ENCODE measurements at places on chromosomes 4 and X.

DNA sequence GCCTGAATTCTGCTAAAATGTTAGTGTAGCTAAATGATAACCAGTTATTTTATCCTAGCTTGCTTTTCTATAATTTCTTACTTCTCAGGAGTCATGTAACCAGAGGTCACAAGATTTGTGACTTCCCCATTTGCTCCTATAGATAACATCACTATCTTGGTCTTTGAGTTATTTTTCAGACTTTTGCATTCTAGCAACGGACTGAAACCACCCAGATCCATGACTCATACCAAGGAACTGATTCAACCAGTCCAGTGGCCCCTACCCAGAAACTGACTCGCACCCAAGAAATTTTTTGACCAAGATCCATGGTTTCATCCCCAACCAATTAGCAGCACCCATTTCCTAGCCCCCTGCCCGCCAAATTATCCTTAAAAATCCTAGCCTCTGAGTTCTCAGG, 50.0 kb downstream of the IQCM start:
- no peak for DNase-seq

DNA sequence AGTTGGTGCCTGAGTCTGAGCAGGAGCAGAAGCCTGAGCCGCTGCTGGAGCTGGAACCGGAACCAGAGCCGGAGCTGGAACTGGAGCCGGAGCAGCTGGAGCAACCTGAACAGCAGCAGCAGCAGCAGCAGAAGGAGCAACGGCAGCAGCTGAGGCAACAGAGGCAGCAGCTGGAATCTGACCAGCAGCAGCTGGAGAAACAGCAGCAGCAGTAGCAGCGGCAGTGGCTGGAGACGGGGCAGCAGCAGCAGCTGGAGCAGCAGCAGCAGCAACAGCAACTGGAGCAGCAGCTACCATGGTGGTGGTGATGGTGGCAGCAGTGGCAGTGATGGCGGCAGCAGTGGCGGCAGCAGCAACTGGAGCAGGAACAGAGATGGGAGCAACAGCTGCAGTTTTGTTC, 61.5 kb downstream of the AMOT start:
- no peak for DNase-seq

- DNase-seq: no peak
Measured at GRCh38 chr4:145791988-145792387, 112.0 kb downstream of the C4orf51 start.

- no peak for DNase-seq
Measured at GRCh38 chr4:156439576-156440200, 486.0 kb upstream of the CTSO start.

DNA sequence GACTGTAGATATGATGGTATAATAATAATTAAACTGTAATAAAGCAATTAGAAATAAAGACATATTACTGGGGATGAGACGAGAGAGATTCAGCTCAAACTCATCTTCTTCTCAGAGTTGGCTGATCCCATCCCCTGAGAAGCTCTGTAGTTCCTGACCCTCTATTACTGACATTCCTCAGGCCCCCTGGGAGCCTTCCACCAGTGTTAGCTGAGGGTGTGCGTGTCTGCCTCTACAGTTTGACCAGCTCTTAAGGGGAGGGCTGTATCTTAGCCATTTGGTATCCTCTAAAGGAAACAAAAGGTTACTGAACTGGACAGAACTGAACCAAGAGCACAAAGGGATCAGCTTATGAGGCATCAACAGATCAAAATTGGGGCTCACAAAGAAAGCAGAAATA, 11.2 kb downstream of the FHDC1 start:
- no peak for DNase-seq

All from activated CD4-positive, alpha-beta T cell treated with anti-CD3 and anti-CD28 coated beads for 24 hours (primary cell).